ENCODE measurements at places on chromosomes 1 and 21. TPM values are rescaled to one million over a fixed set of nuclear protein-coding genes. Genes with fewer than 3 reads are reported as not detected.

Gene MCOLN2
- 1.9 TPM for total RNA-seq

Gene SLC9C2
- total RNA-seq, result not detected

Gene NTMT2
- not detected for total RNA-seq

Gene HCN3
- total RNA-seq, result 4.6 TPM

Gene ADAMTS5
- total RNA-seq, result not detected

Gene CNIH3
- 0.69 TPM for total RNA-seq

Gene MCOLN3
- total RNA-seq, result 3.6 TPM

Gene ARHGAP29
- total RNA-seq, result 11.2 TPM

Gene CLCA2
- total RNA-seq, result not detected

Gene RGS13
- not detected for total RNA-seq

All from A549 treated with AZD2906 at 1 μM for 4 hours (cell line).